ENCODE measurements at places on chromosomes 13 and 19. TPM values are rescaled to one million over a fixed set of nuclear protein-coding genes. Genes with fewer than 3 reads are reported as not detected.

TEX101 gene
- not detected for total RNA-seq

ZNF846 gene
- total RNA-seq: 1.1 TPM

PSG1 gene
- 0.15 TPM for total RNA-seq

PLIN5 gene
- total RNA-seq: 0.28 TPM

SIGLEC8 gene
- not detected for total RNA-seq

TRPM4 gene
- 10.6 TPM for total RNA-seq

PEAK3 gene
- 0.08 TPM for total RNA-seq

ZNF536 gene
- not detected for total RNA-seq

CFAP97D2 gene
- total RNA-seq: not detected

TSKS gene
- not detected for total RNA-seq

ERFL gene
- 0.46 TPM for total RNA-seq
